ENCODE measurements at places on chromosomes 2 and 18.
A peak's percentile ranks its signal among the peaks of the same experiment; 100 is the strongest.

DNA sequence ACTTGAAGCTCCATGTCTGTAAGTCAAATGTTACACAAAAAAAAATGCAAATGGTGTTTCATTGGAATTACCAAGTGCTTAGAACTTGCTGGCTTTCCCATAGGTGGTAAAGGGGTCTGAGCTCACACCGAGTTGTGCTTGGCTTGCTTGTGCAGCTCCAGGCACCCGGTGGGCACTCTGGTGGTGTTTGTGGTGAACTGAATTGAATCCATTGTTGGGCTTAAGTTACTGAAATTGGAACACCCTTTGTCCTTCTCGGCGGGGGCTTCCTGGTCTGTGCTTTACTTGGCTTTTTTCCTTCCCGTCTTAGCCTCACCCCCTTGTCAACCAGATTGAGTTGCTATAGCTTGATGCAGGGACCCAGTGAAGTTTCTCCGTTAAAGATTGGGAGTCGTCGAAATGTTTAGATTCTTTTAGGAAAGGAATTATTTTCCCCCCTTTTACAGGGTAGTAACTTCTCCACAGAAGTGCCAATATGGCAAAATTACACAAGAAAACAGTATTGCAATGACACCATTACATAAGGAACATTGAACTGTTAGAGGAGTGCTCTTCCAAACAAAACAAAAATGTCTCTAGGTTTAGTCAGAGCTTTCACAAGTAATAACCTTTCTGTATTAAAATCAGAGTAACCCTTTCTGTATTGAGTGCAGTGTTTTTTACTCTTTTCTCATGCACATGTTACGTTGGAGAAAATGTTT, 97.9 kb upstream of the IL1R2 start:
- no peak for DNase-seq

DNA sequence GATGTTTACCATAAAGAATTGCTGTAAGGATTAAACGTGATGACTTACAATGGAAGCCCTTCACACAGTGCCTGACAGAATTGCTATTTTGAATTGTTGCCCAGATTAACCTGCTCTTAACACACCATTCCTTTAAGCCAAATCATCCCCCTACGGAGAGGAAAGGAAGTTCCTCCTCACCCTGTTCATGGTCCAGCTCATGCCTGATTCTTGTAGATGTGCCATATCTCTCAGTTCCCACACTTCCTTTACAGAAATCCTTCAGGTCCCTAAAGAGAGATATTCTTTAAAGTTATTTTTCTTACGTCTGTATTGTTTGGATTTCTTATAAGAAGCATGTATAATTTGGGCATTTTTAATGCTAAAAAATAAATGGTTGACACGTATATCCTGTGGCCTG, 127.5 kb upstream of the DAPL1 start:
- no peak for DNase-seq

- DNase-seq: peak; percentile 93
Observed at GRCh38 chr2:28359222-28360057, 33.2 kb upstream of the FOSL2 start.

DNA sequence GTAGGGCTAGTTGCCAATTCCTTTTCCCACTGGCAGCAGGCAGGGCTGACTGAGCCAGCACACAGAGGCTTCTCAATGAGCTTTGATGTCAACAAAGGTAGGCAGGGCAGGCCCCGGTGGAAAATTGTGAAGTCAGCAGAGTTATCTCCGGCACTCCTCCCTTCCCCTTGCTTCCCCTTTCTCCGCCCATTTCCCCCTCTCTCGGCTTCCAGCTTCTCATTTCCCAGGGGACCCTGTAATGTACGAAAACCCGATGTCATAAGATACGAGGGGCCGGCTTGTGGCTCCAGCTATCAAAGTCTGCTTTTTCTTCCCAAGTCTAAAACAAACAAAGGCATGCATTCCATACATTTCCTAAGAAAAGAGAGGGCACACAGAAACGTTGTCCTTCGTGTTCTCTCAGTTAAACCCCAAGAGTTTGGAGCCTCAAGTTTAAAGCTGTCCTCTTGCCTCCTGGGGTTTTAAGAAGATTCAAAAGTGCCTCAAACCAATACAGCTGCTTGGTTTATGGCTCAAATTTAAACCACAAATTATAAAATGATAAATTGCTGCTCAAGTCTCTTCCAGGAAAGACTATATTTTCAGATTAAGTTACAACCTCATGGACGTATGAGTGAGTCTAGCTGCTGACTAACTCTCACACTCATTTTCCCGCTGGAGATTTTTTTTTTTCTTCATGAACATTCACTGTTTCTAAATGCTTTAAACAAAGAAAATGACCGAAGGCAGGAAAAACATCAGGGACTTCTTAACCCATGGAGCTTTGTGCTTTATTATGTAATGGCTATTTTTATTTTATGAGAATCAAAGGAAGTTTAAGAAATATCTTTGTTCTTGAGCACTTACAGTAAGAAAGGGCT, 27.2 kb upstream of the EML4 start:
- peak; percentile 42 for DNase-seq

- no peak for DNase-seq
Observed at GRCh38 chr2:174072069-174072468, 106.9 kb upstream of the SP3 start.

DNA sequence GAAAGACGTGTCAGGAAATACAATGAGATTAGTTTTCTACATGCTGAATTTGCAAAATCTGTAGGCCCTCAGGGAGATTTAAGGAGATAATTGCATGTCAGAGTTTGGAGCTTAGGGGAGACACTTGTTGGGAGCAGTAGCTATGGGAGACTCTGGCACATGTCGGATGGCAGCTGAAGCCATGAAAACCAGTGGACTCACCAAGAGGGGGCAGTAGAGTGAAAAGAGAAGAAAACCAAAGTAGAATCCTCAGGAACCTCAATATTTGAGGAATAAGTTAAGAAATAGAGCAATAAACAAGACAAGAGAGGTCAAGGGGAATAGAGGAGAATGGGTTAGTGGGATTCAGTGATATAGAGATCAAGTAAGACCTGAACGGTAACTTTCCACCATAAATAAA, 24.8 kb downstream of the RUFY4 start:
- no peak for DNase-seq

GRCh38 chr2:8479298-8479697, 202.6 kb upstream of the ID2 start:
- no peak for DNase-seq

DNA sequence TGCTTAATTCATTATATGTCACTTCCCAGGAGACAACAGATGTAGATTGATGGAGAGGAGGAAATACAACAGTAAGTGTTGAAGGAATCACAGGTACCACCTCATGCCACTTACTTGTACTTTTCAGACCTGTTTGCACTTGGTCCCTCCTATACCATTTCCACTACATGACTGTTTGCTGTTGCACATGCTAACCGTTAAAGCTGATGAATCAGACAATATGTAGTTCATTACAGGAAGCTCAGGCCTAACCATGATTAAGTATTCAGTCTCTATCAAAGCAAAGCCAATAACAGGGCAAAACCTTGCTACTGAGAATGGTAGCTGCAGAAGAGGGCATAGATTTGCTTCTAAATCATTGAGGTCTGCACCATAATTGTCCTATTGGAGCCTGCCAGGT, 30.2 kb upstream of the GRP start:
- no peak for DNase-seq
